ENCODE measurements at places on chromosomes 2 and 18.
A peak's percentile ranks its signal among the peaks of the same experiment; 100 is the strongest.

DNA sequence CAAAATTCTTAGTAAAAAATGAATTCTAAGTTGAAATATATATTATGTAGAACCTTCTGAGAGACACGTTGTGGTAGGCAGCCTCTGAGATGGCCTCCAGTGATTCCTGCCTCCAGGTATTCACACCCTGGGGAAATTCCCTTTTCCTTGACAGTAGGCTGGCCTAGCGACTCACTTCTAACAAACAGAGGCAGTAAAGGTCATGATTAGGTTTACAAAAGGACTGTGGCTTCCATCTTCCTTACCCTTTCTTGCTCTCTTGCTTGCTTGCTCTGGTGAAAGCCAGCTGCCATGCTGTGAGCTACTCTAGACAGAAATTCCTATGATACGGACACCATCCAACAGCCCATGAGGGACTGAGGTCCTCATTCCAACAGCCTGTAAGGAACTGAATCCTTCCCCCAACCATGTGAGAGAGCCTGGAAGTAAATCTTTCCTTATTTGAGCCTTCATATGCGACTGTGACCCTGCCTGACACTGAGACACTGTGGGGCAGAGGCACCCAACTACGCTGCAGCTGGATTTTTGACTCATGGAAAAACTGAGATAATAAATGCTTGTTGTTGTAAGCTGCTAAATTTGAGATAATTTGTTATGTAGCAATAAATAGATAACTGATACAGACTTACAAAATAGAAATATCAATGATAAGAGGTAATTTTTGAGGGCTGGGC lies 32.7 kb upstream of the SERTAD2 start:
- no peak for DNase-seq

DNA sequence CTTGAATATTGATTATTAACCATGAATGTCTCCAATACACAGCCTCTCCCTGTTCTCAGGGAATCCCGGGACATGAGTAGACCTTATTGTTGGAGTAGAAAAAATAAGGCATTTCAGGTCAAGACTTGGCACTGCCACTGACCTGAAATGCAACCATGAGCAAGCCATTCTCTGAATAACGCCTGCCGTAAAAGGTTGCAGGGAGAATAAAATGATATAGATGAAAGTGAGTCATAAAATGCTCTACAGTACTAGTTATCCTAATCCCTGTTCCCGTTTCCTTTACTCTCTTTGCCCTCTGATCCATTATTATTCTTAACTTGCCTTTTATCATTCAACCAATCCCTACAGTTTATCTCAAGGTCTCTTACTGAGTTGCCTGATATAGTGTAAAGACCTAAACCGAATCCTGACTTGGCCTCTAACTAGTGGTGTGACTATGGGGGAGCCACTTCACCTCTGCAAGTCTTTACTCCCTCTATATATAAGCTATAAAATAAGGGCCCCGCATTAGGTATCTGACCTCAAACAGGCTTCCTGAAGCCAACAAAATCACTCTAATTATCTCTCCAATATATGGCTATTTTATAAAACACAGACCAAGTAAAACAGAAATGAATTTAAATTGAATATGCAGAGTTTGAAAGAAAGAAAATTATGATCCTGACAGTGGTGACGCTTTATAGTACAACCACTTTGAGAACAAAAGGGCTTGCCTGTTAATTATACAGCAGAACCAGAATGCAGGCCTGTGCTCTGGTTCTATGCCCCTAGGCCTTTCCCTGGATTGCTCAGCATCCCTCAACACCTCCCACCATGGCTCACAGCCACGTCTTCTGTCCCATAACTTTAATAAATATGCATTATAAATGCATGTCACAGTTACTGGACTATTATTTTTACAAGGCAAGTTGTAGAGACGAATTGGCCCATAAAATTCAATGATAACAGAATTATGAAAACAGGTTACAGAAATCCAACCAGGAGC lies 183.1 kb downstream of the STK39 start:
- DNase-seq = no peak

DNA sequence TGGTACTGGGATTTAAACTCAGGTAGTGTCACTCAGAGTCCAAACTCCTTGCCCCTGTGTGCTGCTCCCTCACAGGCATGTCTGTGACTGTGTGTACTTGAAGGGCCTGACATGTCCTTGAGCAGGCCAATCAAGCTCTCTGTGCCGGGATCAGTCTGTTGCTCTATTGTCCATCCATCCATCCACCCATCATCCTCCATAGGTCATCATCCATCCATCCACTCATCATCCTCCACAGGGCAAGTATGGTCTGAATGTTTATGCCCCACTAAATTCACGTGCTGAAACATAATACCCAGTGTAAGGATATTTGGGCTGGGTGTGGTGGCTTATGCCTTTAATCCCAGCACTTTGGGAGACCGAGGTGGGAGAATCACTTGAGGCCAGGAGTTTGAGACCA lies 24.5 kb upstream of the NEB start:
- no peak for DNase-seq

GRCh38 chr2:160491911-160492371 lies 1.7 kb downstream of the RBMS1 start:
- peak; percentile 43 for DNase-seq
